Activated CD8-positive, alpha-beta memory T cell treated with anti-CD3 and anti-CD28 coated beads, Interleukin-2, amount 50 U/mL, for 4 hours (primary cell): ENCODE measurements at places on chromosomes 1 and 21.

DNA sequence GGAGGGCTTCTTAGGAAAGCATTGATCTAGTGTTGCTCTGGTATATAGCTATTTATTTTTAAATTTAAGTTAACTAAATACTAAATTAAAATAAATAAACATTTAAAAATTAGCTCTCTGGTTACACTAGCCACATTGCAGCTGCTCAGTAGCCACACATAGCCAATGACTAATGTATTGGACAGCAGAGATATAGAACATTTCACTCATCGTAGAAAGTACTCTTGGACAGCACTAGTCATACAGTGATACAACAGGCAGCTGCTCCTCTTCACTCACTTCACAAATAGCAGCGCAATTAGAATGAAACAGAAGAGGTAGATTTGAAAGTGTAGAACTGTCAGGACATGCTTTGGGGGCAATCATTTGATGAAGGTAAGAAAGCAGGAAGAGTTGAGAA lies 245.4 kb downstream of the PBX1 start:
- no peak for DNase-seq

DNA sequence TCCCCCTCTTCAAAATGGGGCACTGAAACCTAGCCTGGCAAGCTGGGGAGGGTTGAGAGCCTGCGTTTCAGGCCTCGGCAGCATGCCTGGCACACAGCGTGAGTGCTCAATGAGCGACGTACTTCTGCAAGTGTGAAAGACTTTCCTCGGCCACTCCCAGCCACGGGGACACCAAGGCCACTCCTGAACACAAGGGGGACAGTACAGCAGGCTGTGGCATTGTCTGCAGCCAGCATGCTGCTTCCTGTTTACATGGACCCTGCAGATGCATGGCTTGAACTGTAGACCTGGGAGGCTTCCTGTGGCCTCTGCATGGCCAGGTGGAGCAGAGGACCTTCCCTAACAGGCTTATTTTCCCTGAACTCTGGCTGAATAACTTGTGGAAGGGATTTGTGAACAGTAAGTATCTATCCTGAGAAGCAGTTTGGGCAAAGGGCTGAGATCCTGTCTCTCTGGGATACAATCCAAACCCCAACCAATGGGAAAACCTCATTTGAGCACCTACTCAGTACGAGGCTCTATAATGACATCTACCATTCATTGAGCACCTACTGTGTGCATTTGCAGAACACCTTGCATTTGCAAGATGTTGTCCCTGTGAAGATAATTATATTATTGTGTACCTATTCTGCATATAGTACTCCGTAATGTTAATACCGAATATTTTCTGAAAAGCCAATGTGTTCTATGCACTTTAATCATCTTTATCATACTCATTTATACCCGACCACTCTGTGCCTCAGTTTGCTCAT lies 9.9 kb upstream of the HSPG2 start:
- DNase-seq: no peak

DNA sequence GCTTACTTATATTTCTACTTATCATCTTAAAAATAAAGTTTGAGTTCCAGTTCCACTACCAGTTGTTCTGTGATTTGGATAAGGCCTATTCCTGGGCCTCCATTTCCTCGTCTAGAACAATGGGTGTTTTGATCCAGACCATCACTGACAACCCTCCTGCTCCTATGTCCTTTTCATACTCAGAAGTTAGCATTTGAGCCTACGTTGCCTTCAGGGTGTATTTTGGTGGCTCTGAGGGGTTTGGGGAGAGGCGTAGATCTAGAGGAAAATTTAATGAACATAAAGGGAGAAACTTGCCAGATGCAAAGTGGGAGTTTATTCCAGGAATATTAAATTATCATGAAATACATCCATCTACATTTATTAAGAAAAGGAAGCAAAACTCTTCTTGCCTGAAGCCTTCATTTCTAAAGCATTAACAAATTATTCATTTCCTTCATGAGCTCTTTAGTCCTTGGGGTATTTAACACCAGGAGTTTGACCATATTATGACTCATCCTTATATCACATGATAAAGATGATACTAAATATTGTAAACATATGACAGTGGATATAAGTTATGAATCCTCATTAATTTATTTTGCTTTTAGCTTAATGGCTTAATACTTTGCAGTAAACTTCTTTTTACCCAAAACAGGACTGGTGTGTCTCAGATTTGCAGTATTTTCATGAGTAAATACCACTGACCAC lies 47.2 kb upstream of the SYT14 start:
- no peak for DNase-seq

- no peak for DNase-seq
These were observed 5.8 kb upstream of the SDHB start for GRCh38 chr1:17059391-17060305.

GRCh38 chr1:67336783-67337182 lies 29.1 kb downstream of the IL12RB2 start:
- DNase-seq: peak; percentile 20

- no peak for DNase-seq
These were observed 15.7 kb upstream of the EPHA2 start for GRCh38 chr1:16171314-16172151.

- DNase-seq: peak; percentile 9
These were observed 18.4 kb downstream of the COL6A2 start for GRCh38 chr21:46116189-46116775.

GRCh38 chr1:88976235-88976634 lies 16.2 kb downstream of the KYAT3 start:
- no peak for DNase-seq
